ENCODE measurements at places on chromosomes 6 and 20. TPM values are rescaled to one million over a fixed set of nuclear protein-coding genes. Genes with fewer than 3 reads are reported as not detected.

Gene PPARD
- total RNA-seq, result 7.3 TPM

Gene CDSN
- total RNA-seq, result not detected

Gene LGSN
- total RNA-seq, result 0.12 TPM

Gene LINC00237
- total RNA-seq, result not detected

Gene RBM39
- 324 TPM for total RNA-seq

Gene PSMB8
- total RNA-seq, result 65.9 TPM

Gene AIF1
- not detected for total RNA-seq

Gene STK35
- 11.6 TPM for total RNA-seq

Gene SLC17A4
- not detected for total RNA-seq

Gene PTCHD4
- total RNA-seq, result 1.2 TPM

Gene CEP43
- 20.2 TPM for total RNA-seq

Gene GNMT
- not detected for total RNA-seq

Gene ZNF311
- 1.3 TPM for total RNA-seq

Gene BACH2
- total RNA-seq, result under 0.01 TPM
